ENCODE measurements at places on chromosomes 11 and 22.

DNA sequence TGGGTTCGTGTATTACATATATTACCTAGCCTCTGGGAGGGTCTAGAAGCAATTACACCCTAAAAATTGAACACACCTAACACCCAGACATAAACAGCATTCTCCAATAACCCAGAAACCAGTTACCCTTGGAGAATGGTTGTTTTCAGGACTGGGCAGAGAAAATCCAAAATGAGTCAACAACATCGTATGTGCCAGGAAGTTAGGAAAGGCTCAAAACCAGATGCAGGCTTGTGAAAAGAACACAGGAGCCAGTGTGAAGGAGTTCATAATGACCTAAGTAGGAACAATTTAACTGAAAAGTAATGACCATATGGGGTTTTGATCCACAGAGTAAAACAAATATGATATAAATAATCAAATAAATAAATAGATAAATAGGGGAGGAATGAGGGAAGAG, 5.1 kb upstream of the CLPB start:
- DNase-seq = no peak

DNA sequence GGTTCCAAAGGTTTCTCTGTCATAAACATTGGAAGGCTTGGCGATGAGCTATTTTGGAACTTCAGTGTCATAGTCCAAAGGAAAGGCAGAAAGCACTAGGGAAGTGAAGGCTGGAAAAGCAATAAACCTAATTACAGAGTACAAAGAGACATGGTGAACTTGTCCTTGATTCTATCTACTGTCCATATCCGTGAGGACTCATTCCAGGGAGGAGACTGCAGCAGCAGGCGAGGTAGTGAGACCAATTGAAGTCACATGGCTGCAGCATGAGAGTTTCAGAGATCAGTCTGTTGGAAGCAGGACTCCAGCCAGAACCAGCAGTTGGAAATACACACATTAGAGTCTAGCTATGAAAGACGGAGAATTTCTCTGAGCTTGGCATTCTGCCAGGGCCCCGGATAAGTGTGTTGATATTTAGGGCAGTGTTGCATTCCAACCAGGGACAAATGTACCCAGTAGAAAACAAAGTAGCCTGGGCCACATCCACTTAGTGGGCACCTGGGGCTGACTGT, 54.1 kb upstream of the ARHGAP42 start:
- DNase-seq = no peak

GRCh38 chr11:47501101-47501500, 51.8 kb downstream of the CELF1 start:
- no peak for DNase-seq

DNA sequence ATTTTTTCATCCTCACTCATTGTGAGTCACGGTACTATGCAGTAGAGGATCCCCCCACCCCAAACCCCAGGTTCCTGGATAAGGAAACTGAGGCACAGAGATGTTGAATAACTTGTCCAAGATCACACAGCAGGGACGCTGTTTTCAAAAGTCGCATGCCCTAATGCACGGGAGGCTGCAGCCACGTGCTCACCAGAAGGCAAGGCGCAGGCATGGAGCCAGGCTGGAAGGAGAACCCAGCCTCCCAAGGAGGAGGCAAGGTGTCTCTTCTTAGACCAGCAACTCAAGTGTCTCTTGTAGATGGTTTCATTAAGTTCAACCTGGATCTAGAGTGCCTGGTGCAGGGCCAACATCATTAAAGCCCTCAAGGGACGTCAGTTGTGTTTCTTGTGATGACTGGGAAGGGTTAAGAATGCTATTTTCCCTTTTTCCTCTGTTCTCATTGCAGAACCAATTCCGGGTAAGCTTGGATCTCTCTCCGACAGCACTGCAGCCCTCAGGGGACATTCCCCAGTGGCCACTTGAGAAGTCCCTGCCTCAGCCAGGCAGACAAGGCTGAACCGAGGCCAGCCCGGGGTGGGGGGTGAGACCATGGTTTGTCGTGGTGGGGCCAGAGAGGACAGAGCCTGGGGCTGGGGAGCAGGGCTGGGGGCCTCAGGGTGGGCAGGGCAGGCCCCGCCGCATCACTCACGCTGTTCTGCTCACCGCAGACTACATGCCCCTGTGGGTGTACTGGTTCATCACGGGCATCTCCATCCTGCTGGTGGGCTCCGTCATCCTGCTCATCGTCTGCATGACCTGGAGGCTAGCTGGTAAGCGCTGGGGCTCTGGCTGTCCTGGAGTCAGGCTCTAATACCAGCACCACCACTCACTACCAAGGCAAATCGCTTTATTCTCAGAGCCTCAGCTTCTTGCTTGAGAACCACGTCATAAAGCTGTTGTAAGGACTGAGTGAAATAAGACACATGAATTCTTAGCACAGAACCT, 15.7 kb downstream of the TMEM121B start:
- no peak for DNase-seq

GRCh38 chr11:116065986-116066385, 561.8 kb upstream of the CADM1 start:
- DNase-seq = no peak

DNA sequence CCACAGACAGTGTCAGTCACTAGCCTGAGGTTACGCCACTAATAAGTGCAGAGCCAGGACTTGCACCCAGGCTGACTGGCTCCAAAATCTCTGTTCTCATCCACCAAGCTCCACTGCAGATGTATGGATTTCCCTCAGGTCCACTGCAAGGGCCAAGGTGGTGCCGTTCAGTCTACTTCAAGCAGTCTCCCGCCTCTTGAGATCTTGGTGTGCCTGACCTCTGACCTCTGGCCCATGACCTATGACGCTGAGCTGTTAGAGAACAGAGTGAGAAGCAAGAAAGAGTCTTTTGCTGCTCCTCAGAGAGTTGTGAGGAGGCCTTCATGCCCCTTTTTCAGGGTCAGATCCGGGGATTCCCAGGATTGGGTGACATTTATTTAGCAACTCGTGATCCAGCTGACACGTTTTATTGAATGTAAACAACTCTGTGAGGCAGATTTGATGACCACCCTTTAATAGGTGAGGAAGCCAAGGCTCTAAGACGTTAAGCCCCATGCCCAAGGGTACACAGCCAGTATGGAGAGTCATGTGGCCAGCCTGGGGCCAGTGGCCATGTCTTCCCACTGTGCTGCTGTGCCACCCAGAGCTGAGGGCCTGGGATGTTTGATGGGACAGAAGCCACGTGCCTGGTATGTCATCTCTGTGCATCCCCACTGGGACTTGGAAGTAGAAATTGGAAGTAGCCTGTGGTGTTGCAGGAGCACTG, 25.2 kb downstream of the DCPS start:
- no peak for DNase-seq

GRCh38 chr11:94871491-94872185, 101.7 kb downstream of the CWC15 start:
- no peak for DNase-seq

GRCh38 chr11:64571410-64572091, 19.5 kb upstream of the SLC22A12 start:
- no peak for DNase-seq

DNA sequence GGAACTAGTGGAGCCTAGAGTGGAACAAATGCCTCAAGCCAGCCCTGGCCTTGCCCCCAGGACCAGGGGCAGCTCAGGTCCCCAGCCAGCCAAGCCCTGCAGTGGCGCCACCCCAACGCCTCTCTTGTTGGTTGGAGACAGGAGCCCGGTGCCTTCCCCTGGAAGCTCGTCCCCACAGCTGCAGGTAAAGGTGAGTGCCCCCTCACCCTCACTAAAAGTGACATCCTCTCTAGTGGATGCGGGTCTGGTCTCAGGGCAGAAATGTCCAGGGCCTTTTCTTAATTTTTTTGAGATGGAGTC, 21.5 kb downstream of the MICALL1 start:
- no peak for DNase-seq

DNA sequence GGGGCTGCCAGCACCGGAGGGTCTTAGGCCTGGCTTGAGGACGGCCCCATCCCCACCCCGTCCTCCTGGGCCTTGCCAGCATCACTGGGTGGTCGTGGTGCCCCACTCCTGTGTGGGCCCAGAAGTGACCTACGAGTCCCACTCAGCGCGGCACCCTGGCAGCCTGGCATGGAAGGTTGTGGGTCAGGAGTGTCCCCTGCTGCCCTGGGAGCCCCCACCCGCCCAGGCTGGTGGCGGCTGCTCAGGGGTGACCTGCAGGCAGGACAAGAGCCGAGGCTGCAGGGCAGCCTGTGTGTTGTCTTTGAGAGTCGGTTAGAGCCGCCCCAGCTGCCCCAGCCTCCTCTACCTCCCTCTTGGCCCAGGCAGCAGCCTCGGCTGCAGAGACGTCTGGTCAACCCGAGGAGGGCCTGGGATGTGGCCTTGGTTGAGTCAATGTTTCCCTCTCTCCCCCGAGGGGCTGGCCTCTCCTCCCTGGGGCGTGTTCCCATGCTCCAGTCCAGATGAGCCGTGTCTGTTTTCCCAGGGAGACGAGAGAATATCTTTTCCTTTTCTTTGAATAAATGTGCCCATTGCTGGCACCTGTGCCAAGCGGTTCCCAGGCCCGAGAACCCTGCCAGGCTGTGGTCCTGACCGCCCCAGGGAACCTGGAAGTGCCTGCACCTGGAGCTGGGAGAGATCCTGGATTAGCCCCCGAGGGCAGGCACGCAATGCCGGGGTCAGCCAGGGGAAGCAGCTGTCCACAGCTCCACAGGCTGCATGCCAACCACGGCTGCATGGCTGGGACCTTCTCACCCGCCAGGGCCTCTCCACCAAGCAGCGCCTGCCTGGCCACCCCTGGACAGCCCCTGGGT, 35.7 kb upstream of the MUC5AC start:
- DNase-seq = no peak

GRCh38 chr11:78691215-78691614, 116.6 kb upstream of the NARS2 start:
- no peak for DNase-seq

DNA sequence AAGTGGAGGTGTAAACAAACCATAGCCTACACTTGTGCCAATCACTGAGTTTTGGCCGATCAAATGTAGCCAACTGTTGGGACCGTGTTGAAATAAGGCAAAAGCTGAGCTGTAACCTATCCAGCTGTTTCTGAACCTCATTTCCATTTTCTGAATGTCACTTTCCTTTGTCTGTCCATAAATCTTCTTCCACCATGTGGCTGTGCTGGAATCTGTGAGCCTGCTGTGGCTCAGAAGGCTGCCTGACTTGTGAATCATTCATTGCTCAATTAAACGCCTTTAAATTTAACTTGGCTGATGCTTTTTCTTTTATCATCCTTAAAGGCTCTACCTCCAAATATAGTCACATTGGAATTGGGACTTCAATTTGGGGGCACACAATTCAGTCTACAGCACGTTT, 203.1 kb upstream of the MPPED2 start:
- DNase-seq = no peak

- DNase-seq = no peak
These were observed 8.0 kb upstream of the CTSD start for GRCh38 chr11:1771700-1772099.

DNA sequence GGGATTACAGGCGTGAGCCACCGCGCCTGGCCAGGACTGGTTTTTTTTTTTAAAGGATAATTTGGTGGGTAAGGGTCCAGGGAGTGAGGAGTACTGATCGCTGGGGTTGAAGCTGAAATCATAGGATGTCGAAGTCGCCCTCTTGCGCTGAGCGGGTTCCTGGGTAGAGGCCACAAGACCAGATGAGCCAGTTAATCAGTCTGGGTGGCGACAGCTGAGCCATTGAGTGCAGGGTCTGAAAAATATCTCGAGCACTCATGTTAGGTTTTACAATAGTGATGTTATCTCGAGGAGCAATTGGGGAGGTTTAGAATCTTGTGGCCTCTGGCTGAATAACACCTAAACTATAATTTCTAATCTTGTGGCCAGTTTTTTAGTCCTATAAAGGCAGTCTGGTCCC, 7.8 kb downstream of the APOL5 start:
- no peak for DNase-seq
